NCI-H1092 (cell line): ENCODE measurements at places on chromosomes 3 and 15.

GRCh38 chr3:6249679-6250078 lies 611.2 kb upstream of the GRM7 start:
- no peak for DNase-seq

DNA sequence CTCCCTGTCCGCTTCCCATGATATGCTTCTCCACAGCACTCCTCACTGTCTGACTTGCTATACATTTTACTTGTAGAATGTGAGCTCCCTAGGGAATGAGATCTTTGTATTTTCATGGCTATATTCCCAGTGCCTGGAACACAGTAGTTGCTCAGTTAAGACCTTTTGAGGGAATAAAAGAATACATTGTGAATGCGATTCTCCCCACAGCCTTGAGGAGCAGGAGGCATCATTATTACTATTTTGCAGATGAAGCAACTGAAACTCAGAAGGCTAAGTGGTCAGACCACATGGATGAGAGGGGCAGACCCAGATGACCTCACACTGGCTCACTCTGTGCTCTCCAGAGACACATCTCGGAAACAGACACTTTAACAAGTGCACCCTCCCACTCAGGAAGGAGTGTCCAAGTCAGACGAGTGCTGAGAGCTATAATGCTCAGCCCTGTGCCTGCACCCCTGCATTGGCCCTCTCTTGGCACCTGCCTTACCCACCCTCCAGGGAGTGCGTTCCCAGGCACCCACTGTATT lies 46.8 kb downstream of the SST start:
- DNase-seq = no peak

DNA sequence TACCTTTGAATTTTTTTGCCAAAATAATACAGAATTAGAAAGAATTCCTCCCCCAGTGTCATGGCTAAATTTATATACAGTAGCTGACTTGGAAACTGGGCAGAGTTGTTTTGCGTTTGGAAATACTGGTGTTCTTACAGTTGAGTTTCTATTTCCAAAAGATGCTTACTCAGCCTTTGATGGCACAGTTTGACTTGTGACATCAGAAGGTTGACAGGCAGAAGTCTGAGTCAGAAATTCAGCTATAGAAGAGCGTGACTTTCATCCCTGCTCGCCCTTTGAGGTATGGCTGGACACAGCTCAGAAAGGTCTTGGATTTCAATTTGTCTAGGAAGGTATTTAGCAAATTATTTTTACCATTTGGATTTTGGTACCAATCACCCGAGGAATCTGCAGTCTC lies 175.8 kb downstream of the VGLL4 start:
- no peak for DNase-seq

DNA sequence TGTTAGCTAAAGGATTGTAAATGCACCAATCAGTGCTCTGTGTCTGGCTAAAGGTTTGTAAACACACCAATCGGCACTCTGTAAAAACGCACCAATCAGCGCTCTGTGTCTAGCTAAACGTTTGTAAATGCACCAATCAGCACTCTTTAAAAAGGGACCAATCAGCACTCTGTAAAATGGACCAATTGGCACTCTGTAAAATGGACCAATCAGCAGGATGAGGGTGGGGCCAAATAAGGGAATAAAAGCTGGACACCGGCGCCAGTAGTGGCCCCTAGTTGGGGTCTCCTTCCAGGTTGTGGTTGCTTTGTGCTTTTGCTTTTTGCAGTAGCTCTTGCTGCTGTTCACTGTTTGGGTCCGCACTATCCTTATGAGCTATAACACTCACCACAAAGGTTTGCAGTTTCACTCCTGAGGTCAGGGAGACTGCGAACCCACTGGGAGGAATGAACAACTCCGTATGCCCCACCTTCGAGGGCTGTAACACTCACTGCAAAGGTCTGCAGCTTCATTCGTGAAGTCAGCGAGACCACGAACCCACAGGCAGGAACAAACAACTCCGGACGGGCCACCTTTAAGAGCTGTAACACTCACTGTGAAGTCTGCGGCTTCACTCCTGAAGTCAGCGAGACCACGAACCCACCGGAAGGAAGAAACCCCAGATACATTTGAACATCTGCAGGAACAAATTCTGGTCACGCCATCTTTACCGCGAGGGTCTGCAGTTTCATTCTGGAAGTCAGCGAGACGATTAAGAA lies 1.1 kb upstream of the SUCLG2 start:
- no peak for DNase-seq

- no peak for DNase-seq
Observed at GRCh38 chr3:184295771-184296170, 3.3 kb upstream of the PSMD2 start.

GRCh38 chr3:57876632-57877031 lies 120.5 kb downstream of the SLMAP start:
- no peak for DNase-seq

DNA sequence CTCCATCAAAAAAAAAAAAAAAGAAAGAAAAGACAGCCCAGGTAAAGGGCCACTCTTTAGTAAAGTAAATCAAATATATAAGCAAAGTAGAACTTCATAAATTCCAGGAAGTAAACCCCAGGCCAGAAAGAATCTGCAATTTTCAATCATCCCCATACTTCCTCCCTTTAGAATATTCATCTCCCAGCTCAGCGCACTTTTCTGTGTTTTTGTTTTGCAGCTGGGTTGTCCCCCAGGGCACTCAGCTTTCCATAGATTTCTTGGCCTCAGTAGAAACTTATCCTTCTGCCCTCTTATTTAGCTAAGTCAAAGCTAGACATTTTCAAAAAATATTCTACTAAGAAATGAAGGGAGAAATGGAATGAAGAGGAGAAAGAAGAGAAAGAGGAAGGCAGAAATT lies 24.0 kb upstream of the SPRED1 start:
- DNase-seq = no peak

DNA sequence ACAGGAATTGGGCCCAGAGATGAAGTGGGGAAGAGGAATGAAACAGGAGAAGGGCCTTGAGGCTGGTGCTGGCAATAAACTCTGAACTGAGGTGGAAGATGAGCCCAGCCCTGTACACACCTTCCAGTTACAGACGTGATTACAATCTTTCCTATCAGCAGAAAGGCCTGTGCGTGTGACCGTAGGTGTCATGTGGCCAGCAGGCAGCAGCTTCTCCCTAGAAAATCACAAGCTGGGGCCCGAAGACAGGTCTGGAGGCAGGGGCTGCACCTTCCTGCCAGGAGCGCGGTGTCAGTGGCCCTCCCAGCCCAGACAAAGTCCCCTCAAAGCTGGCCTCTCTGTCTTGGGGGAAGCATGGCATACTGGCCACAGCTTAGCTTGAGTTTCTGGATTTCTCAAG lies 16.7 kb upstream of the PIGZ start:
- DNase-seq = no peak

GRCh38 chr3:182233957-182234356 lies 522.2 kb downstream of the SOX2 start:
- no peak for DNase-seq

GRCh38 chr3:65902304-65902793 lies 136.4 kb downstream of the MAGI1 start:
- DNase-seq = no peak

DNA sequence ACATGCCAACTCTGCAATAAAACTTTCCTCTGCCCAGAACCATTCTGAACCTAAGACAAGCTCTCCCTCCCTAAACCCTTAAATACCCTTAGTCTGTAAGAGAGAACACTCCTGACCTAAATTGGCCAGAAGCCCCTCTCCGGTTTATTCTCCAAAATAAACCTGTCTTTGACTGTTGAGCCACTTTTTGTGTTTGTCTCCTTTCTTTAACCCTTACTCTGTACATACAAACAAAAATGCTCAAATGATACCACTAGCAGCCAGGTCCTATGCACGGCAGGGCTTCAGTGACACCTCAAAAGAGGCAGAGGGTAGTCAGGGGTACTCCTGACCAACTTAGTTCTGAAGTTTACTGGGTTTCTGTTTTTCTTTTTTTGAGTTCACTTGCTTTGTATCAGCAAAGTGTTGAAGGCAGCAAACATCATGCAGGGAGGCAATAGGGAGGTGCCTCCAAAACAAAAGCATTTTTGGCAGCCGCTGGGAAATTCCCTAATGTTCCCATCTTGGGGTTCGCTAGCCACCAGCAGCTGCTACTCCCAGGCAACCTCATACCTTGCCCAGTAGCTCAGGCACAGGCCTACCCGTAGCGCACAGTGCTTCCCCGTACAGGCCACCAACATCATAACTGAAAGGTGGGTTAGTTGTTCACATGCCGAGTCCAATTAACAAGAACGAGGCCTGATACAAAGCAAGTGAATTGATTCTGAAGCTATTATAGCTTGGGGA lies 62.9 kb upstream of the GCNT3 start:
- no peak for DNase-seq

- peak; percentile 25 for DNase-seq
Observed at GRCh38 chr3:172868582-172869200, 118.2 kb downstream of the ECT2 start.

DNA sequence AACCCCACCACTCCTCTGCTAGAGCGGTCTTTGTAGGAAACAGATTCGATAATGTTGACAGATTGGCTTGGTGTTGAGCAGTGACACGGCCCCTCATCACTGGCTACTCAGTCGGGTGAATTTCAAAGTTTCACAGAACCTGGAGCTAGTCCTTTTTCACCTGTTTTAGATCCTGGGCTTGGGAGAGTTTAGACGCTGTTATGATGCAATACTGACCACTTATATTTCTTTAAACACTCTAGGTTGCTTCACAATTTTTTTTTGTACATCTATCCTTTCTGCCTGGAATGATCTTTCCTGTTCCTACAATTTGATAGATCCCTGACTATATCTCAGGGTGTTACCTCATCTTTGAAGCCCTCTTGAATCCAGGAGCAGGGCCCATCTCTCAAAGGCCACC lies 97.1 kb upstream of the ATP10A start:
- DNase-seq = no peak

- DNase-seq = no peak
Observed at GRCh38 chr3:38645076-38645475, 4.4 kb downstream of the SCN5A start.

DNA sequence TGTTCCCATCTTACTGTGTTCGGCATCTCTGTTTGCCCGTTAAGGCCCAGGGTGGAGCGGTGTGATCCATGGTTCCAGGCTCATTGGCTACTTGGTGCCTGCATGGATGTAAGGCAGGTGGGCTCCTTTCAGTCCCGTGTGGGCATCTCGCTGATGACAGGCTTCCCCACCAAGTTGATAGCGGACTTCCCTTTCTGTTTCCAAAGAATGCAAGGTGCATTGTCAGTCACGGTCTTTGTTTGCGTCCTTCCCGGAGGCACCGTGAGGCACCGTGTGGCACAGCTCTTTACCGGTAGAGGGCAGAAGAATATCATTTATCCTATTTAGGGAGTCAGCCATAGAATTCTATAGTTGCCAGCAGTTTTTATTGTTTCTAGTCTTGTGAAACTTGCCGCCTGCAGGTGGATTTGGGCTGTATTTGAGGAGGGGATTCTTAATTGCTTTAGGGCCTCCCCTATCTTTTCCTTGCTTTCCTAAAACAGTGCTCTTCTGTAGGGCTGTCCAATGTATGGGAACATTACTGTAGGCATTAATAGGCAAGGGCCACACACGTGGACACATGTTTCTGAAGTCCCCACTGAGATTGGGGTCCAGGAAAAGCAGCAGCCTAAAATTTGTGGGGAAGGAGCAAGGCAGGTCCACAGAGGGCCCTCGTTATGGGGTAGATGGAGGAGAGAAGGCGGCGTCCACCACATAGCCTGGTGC lies 244.1 kb downstream of the SLCO3A1 start:
- DNase-seq = no peak

DNA sequence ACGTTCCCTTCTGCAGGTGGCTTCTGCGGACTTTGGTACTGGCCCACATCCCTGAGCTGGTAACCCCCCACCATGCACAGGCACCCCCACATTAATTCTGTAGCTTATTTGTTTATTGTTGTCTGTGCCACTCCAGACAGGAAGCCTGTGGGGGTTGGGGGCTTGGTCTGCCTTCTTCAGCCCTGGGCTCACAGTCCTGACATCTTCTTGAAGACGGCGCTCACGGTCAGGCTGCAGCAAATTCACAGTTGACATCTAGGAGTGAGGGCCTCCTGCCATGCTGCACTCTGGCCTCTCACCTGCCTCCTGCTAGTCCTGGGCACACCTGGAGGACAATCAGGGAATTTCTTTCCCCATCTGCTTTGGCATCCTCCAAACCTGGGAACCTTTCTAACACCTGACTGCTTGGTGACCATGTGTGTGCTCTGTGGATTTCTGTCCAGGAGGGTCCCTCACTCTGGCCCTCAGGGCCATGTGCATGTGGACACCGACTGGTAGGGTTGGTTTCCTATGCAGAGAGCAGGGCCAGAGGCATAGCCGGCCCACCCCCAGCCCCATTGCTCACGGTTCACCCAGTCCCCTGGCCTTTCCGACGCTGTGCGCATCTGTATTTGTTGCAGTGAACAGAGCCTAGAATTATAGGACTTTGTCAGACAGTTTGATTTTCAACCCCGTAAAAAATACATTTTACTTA lies 68.8 kb downstream of the APBA2 start:
- no peak for DNase-seq

- no peak for DNase-seq
Observed at GRCh38 chr15:40986820-40987219, 33.5 kb downstream of the CHAC1 start.

DNA sequence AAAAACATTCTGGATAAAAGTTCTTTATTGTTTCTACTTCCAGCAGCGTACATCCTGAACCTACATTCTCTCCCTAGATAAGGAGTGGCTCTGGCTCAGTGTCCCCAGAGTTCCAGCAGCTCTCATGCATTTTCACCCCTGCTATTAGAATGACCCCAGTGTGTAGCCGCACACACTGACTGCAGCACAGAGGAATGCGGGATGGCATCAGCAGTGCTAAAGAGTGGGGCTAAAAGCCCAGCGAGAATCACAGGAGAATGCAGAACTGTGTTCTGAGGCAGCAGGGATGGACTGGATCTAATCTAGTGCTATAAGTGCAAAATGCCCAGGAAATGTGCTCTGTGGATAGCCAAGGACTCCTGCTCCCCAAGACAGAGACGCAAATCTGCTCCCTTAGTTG lies 66.4 kb upstream of the TJP1 start:
- DNase-seq = no peak

- DNase-seq = no peak
Observed at GRCh38 chr3:117735481-117736101, 1026.0 kb downstream of the TUSC7 start.

- no peak for DNase-seq
Observed at GRCh38 chr3:147514366-147515160, 105.4 kb downstream of the ZIC1 start.

DNA sequence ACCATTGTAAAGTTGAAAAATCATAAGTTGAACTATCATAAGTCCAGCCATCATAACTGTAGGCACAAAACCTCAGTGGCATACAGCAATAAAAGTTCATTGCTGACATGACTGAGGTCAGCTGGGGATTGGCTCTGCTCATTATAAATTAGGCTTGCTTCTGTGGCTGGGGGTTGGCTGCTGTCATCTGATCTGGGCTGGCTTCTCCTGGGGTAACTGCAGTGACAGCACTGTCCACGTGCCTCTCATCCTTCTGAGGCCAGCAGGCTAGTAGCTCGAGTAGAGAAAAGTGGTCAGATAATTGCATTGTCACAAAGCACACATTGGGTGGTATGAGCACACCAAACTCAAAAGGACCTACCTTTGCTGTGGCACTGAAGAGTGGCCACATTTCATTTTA lies 31.3 kb downstream of the CMTM7 start:
- no peak for DNase-seq

GRCh38 chr15:47725906-47726305 lies 8.6 kb downstream of the SEMA6D start:
- DNase-seq = peak; percentile 25
